ENCODE measurements at places on chromosomes 5 and 9. TPM values are rescaled to one million over a fixed set of nuclear protein-coding genes. Genes with fewer than 3 reads are reported as not detected.

The FAM151B gene
- total RNA-seq = 0.98 TPM

The RNF44 gene
- total RNA-seq = 24.6 TPM

The SPINK7 gene
- 65.3 TPM for total RNA-seq

The KCNT1 gene
- not detected for total RNA-seq

The TAF1L gene
- not detected for total RNA-seq

The BICD2 gene
- 82.7 TPM for total RNA-seq

The SHOC1 gene
- 0.25 TPM for total RNA-seq

The ECM2 gene
- 10.8 TPM for total RNA-seq

The CDC20B gene
- not detected for total RNA-seq

The TMEM252 gene
- not detected for total RNA-seq

GRCh38 chr9:76215066-76215465 is 179.2 kb downstream of the RFK start:
- no peak overlapping the region for H3K4me3 ChIP-seq
- H3K4me1 ChIP-seq = peaks cover 19% of the 10 kb centered on the region
- H3K36me3 ChIP-seq = no peaks in the 10 kb centered on the region
- no peak for DNase-seq
- peak overlapping the region; percentile 63 for H3K27ac ChIP-seq

DNA sequence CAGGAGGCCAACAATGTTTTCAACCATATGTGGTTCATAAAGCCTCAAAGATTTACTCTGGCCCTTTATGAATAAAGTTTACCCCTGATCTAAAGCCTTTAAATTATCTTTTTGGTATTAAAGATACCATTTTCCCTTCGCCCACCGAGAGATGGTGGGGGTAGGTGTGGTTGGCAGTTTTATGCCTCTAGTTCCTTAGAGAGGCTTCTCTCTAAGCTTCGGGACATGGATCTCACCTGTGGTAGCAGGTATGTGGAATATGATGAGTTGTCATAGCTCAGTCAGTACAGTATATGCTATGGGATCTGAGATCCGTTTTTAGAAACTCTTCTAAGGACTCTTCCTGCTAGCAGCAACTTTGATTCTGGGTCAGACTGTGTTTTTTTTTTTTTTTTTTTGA is 2.3 kb downstream of the UQCRQ start:
- peaks cover 27% of the 10 kb centered on the region for H3K36me3 ChIP-seq
- DNase-seq = no peak
- no peaks in the 10 kb centered on the region for H3K27me3 ChIP-seq

DNA sequence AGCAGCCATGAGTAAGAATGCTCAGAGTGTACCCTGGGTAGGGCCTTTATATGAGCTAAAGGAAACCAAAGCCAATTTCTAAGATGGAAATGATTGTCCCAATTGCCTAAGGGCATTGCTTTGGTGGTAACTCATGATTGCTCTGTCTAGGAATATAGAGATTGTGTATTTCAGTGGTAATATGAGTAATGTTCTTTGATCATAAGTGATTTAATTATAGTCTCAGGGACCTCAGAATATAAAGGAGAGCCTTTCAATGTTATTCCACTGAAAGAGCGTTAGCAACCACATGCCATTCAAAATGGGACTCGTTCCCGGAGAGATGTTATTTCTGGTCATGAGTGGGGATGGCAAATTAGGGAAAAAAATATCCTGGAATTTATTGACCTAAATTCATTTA is 340.5 kb downstream of the ARHGEF28 start:
- no peaks in the 10 kb centered on the region for H3K36me3 ChIP-seq
- H3K4me3 ChIP-seq = no peak overlapping the region
- no peaks in the 10 kb centered on the region for H3K27me3 ChIP-seq

- no peaks in the 10 kb centered on the region for H3K4me1 ChIP-seq
- H3K4me3 ChIP-seq = no peak overlapping the region
- H3K27ac ChIP-seq = no peak overlapping the region
- H3K27me3 ChIP-seq = no peaks in the 10 kb centered on the region
- no peak for DNase-seq
Observed at GRCh38 chr5:116044073-116044472, 11.8 kb downstream of the ARL14EPL start.

- H3K36me3 ChIP-seq = no peaks in the 10 kb centered on the region
- peak overlapping the region; percentile 95 for H3K27ac ChIP-seq
- no peaks in the 10 kb centered on the region for H3K27me3 ChIP-seq
Observed at GRCh38 chr9:124260769-124261603, 3.2 kb downstream of the NEK6 start.

GRCh38 chr9:99635032-99635431 is 186.7 kb upstream of the NR4A3 start:
- no peak for DNase-seq
- no peaks in the 10 kb centered on the region for H3K36me3 ChIP-seq
- H3K4me3 ChIP-seq = no peak overlapping the region
- H3K27ac ChIP-seq = no peak overlapping the region
- no peaks in the 10 kb centered on the region for H3K27me3 ChIP-seq

- H3K27me3 ChIP-seq = no peaks in the 10 kb centered on the region
- no peaks in the 10 kb centered on the region for H3K36me3 ChIP-seq
- peak overlapping the region; percentile 84 for H3K4me3 ChIP-seq
- H3K27ac ChIP-seq = peak overlapping the region; percentile 74
- no peak for DNase-seq
- H3K4me1 ChIP-seq = peaks cover 53% of the 10 kb centered on the region
Observed at GRCh38 chr9:127915325-127915752, 1.5 kb downstream of the ST6GALNAC4 start.

DNA sequence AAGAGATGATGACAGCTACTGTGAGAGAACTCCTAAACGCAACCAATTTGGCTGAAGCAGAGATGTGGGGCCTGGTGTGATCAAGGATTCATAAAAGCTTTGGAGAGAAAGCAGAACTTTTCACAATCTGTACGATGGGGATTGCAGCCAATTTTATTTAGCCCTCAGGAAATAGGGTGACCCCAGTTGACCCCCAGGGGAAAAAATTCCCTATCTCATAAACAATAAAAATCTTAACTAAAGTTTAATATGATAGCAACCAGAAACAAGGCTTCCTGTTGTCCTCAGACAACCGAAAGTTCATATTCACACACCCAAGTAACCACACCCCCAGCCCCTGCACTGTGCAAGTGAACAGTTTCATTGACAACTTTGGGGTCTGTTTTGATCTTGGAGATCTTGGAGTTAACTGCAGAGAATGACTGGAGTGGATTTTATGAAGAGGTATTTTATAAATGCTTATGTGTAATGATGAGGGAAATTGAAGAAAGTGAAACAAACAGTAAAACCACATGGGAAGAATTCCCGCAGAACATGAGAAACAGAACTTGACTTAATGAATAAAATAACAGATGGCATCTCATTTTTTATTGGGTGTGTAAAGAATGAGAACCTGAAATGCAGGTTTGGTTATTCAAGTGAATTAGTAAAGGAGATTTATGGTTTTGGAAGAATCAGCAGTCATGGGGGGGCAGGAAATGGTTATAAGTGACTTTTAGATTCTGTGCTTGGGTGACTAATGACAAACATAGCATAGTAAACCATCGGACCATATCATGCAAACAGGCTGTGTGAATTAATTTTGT is 94.5 kb downstream of the PDE4D start:
- no peak overlapping the region for H3K4me3 ChIP-seq
- no peaks in the 10 kb centered on the region for H3K27me3 ChIP-seq
- H3K36me3 ChIP-seq = no peaks in the 10 kb centered on the region
- peak overlapping the region; percentile 65 for H3K27ac ChIP-seq
- no peak for DNase-seq

DNA sequence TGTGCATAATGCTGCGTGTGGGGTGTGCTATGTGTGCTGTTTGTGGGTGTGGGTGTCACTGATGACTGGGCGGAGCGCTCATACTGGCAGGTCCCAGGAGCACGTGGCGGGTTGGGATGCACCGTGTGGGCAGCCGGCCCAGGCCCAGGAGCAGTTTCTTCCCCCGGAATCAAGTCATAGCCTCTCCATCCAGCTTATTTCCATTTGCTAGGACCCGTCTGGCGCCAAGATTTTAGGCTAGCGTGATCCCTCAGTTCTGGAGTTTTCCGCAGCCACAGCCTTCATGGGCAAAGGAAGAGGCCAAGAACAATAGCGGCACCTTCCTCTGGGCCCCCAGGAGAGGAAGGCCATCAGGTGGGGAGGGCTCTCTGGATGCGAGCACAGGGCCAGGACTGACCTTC is 43.3 kb upstream of the NEURL1B start:
- H3K4me1 ChIP-seq = peaks cover 16% of the 10 kb centered on the region
- H3K27me3 ChIP-seq = no peaks in the 10 kb centered on the region
- H3K4me3 ChIP-seq = no peak overlapping the region
- H3K36me3 ChIP-seq = no peaks in the 10 kb centered on the region
- H3K27ac ChIP-seq = no peak overlapping the region
- no peak for DNase-seq

GRCh38 chr5:127440831-127441230 is 76.6 kb upstream of the PRRC1 start:
- no peaks in the 10 kb centered on the region for H3K4me1 ChIP-seq
- H3K27me3 ChIP-seq = no peaks in the 10 kb centered on the region
- H3K36me3 ChIP-seq = no peaks in the 10 kb centered on the region
- no peak overlapping the region for H3K27ac ChIP-seq
- no peak overlapping the region for H3K4me3 ChIP-seq
- DNase-seq = no peak

- H3K27me3 ChIP-seq = no peaks in the 10 kb centered on the region
- no peak overlapping the region for H3K4me3 ChIP-seq
Observed at GRCh38 chr9:17942498-17942897, 363.6 kb downstream of the SH3GL2 start.

DNA sequence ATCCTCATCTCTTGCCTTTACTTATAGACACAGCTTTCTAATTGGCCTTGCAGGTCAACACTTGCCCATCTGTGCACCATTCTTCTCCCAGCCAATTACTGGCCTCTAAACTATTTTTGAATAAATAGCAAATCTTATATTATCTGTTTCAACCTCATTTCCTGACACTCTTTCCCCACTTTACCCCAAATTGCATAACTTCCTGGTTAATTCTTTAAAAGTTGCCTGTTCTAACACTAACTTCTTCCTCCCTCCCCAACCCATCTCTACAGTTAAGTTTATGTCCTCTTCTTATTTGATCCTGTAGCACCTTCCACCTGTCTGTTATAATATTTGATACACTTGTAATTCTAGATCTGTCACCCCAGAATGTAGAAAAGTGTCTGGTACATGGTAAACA is 372.1 kb downstream of the PDE4D start:
- H3K4me3 ChIP-seq = no peak overlapping the region
- H3K27ac ChIP-seq = no peak overlapping the region
- H3K27me3 ChIP-seq = no peaks in the 10 kb centered on the region
- no peak for DNase-seq

DNA sequence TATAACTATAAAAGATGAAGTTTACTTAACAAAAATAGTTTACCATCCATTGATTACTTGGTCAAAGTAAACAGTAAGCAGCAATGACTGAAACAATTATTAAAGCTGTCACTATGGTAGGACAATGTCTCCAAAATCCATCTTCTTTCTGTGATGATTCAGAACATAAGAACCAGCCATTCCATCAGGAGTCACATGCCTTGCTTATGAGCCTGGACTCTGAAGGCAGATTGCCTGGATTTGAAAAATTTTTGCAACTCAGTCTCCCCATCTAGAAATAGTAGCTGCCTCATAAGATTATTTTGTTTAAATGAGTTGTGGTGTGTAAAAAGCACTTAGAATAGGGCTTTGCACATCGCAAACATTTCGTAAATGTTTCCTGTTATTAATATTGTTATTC is 136.2 kb downstream of the LIFR start:
- H3K27ac ChIP-seq = no peak overlapping the region
- H3K36me3 ChIP-seq = no peaks in the 10 kb centered on the region
- no peaks in the 10 kb centered on the region for H3K27me3 ChIP-seq
- H3K4me3 ChIP-seq = no peak overlapping the region

DNA sequence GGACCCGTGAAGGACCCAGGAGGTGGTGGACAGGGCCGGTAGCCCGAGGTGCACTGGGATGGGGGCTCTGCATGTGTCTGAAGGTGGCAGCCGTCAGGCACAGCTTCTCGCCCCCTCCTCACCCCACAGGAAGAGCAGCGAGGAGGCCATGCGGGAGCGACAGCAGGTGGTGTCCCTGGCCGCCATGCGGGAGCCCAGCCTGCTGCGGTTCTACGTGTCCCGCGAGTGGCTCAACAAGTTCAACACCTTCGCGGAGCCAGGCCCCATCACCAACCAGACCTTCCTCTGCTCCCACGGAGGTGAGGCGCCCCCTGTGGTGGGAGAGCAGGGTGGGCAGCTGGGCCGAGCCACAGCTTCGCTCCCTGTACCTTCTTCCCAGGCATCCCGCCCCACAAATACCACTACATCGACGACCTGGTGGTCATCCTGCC is 39.9 kb downstream of the USP20 start:
- no peaks in the 10 kb centered on the region for H3K27me3 ChIP-seq
- no peak overlapping the region for H3K27ac ChIP-seq
- peaks cover 42% of the 10 kb centered on the region for H3K36me3 ChIP-seq
- H3K4me1 ChIP-seq = no peaks in the 10 kb centered on the region
- no peak overlapping the region for H3K4me3 ChIP-seq

- no peak overlapping the region for H3K4me3 ChIP-seq
- no peaks in the 10 kb centered on the region for H3K36me3 ChIP-seq
- no peaks in the 10 kb centered on the region for H3K27me3 ChIP-seq
- H3K4me1 ChIP-seq = peaks cover 14% of the 10 kb centered on the region
Observed at GRCh38 chr5:68176802-68177479, 38.6 kb upstream of the PIK3R1 start.

GRCh38 chr9:100408546-100409175 is 18.3 kb upstream of the MSANTD3 start:
- H3K4me3 ChIP-seq = no peak overlapping the region
- no peaks in the 10 kb centered on the region for H3K36me3 ChIP-seq
- H3K27ac ChIP-seq = no peak overlapping the region
- DNase-seq = no peak
- H3K27me3 ChIP-seq = no peaks in the 10 kb centered on the region
- no peaks in the 10 kb centered on the region for H3K4me1 ChIP-seq

DNA sequence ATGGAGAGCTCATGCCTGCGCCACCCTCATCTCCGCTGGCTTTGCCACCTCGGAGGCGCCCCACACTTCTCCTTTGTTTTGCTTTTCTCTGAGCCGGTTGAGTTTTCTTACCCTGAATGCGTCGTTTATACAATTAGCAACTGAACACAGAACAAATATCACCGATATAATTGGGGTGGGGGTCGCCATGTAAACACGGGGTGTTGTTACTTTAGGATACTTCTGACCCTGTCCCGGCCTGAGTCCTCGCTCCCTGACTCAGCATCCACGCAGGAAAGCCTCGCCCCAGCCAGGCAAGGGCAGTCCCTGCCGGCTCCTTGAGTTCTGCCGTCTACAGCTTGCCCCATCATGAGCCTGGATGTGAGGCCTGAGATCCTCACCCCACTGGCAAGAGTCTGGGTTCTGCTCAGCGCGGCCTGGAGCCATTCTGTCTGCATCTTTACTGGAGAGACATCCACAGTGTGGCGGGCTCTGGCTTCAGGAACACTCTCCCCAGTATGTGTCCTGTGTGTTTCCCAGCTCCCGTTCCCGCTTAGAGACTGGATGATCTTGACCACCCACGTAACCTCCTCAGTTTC is 5.5 kb downstream of the NKX2-5 start:
- no peak for DNase-seq
- no peaks in the 10 kb centered on the region for H3K36me3 ChIP-seq
- no peak overlapping the region for H3K27ac ChIP-seq

Data from vagina (tissue), 2 donors.